Activated CD4-positive, alpha-beta T cell treated with anti-CD3 and anti-CD28 coated beads, Interleukin-2, amount 50 U/mL, for 24 hours (primary cell): ENCODE measurements at places on chromosomes 5 and 9.

GRCh38 chr5:176944268-176944667, 45.1 kb upstream of the HK3 start:
- DNase-seq: no peak

- DNase-seq: no peak
These were observed 1803.5 kb upstream of the CDH6 start for GRCh38 chr5:29389993-29390392.

GRCh38 chr5:176550275-176550831, 1.2 kb downstream of the CDHR2 start:
- DNase-seq: no peak

GRCh38 chr5:113187906-113188305, 211.3 kb downstream of the DCP2 start:
- DNase-seq: no peak

- DNase-seq: no peak
These were observed 341.4 kb upstream of the ACTBL2 start for GRCh38 chr5:57824047-57824446.

DNA sequence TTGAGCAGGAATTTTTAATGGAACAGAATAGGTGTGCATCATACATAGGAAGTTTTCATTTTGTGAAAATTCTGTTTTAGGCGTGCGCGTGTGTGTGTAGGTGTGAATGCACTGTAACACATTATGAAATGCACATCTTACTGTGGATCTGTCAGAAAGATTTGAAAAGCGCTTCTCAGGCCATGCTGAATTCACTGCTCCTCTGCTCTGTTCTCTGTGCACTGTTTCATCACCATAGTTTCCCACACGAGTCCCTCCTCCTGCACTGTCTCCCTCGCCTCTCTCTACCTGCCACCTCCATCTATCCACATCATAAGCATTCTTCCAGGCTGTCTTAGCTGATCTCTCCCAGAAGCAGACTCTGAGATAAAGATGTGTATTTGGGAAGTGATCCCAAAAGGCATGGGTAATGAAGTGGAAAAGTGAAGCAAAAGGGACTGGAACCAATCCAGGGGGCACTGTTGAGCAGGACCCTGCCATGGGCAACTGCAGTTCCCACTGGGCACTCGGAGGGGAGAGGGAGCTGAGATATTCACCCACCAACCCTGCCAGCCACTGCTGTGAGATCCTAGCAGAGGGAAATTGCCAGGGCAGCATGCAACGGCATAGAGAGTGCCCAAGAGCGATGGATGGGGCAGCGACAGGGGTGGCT, 65.9 kb downstream of the GABBR2 start:
- no peak for DNase-seq

DNA sequence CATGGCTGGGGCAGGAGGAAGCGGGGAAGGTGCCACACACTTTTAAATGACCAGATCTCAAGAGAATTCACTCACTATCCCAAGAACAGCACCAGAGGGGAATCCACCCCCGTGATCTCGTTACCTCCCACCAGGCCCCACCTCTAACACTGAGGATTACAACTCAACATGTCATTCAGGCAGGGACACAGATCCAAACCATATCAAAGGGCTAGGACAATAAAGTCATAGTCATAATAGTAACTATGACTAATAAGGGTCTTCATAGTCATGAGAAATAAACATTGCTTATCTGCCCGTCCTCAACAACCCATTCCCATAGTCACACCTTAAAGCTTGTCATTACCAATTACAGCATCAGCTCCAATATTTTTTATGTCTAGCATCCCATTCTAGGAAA, 65.3 kb upstream of the SMC2 start:
- no peak for DNase-seq

- no peak for DNase-seq
These were observed 57.8 kb downstream of the BARX1 start for GRCh38 chr9:93897075-93897970.

DNA sequence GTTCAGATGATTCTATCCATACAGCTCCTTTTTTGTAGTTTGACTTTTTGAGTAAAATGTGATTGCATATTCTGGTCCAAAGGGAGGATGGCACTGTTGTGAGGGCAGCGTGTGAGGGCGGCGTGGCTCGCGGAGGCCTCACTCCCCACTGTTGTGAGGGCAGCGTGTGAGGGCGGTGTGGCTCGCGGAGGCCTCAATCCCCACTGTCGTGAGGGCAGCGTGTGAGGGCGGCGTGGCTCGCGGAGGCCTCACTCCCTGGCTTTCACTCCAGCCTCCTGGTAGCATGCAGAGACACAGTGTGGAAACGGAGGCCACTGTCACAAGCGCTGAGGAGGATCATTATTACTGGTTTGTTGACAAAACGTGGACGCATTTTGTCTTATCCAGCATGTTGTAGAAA, 79.0 kb downstream of the EHMT1 start:
- no peak for DNase-seq

DNA sequence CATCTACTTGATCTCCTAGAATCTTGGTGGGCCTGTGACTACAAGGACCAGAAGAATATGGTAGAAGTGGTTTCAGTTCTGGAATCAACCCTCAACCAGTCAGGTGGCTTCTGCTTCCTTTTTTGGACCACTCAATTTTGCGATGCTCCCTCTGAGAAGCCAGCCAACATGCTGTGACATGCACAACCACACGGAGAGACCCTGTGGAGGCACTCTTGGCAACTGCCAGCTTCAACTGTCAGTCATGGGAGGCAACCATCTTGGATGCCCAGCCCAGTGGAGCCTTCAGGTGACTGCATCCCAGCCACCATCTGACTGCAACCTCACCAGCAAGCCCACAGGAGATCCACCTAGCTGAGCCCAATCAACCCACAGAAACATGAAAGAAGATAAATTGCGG, 137.3 kb downstream of the FAM114A2 start:
- DNase-seq: no peak

- no peak for DNase-seq
These were observed 263.9 kb downstream of the SAXO1 start for GRCh38 chr9:18768951-18769622.

GRCh38 chr5:40775846-40776657, 20.3 kb upstream of the TTC33 start:
- DNase-seq: no peak
